ENCODE measurements at places on chromosomes 3 and 15.

DNA sequence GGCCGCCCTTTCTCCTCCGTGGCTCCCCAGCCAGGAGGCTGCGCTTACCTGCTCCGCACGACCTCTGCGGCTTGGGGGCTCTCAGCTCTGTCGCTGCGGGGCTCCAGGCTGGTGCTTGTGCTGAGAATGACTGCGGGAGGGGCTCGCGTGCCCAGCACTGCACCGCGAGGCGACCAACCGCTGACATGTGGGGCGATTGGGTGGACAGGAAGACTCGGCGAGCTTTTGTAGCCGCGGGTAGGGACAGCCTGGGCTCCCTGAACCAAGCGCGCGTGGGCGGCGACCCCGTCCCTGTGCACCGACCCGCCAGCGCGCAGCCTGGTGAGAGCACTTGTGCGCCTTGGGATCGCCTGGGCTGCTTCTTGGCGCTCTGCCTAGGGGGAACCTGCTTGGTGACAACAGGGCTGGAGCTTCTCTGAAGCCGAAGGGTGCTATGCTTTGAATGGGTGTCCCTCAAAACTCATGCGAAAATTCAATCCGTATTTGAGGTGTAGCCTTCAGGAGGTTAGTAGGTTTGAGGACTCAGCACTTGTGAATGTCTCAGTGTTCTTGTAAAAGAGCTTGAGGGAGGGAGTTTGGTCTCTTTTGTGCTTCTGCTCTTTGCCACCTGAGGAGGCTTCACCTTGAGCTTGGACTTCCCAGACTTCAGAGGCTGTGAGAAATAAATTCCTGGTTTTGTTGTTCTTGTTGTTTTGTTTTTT is 50.4 kb downstream of the IL12A start:
- no peak for DNase-seq

DNA sequence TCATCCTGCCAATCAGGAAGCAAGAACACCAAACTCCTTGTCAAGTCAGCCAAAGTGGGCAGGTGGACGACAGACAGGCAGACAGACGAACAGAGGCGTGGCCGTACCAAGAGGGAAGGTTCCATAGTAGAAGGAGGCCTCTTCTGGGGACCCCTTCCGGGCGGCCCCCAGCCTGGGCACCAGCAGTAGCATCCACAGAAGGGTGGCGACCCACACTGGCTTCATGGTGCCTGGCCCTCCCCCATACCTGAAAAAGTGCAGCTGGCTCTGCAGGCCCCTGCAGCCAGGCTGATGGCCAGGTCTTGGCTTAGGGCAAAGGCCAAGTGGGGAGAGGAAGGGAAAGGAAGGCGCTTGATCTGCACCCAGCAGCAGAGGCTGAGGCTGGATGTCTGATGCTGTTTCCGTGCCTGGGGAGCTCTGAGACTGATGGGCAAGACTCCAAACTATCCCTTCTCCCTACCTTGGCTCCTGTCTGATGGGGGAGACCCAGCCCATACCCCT is 607 bp downstream of the LCTL start:
- no peak for DNase-seq

DNA sequence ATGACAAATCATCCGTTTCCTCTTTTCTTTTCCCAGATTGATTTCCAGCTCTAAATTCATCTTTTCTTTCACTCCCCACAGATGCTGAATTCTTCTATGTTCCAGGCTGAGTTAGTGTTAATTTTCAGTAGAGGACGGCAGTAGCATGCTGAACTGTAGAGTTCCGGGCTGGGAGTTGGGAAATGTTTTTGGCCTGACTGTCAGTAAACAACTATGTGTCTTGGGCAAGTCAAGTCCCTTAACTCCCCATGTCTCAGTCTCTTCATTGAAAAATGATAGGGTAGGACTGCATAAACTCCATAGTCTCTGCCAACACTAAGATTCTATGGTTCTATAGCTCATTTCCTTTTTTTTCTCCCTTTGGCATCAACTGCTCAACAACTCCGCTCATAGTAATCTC is 333.9 kb downstream of the TIGIT start:
- DNase-seq: no peak

- DNase-seq: no peak
These were observed 35.5 kb downstream of the CLSTN2 start for GRCh38 chr3:139970526-139970925.

- no peak for DNase-seq
These were observed 52.3 kb downstream of the EPHB1 start for GRCh38 chr3:134847349-134847748.

Measured in stimulated activated CD8-positive, alpha-beta memory T cell treated with anti-CD3 and anti-CD28 coated beads, Interleukin-4, amount 100 ng/mL, for 1 hour (primary cell).